Tibial artery (tissue), 4 donors: ENCODE measurements at places on chromosomes 1 and 21.

DNA sequence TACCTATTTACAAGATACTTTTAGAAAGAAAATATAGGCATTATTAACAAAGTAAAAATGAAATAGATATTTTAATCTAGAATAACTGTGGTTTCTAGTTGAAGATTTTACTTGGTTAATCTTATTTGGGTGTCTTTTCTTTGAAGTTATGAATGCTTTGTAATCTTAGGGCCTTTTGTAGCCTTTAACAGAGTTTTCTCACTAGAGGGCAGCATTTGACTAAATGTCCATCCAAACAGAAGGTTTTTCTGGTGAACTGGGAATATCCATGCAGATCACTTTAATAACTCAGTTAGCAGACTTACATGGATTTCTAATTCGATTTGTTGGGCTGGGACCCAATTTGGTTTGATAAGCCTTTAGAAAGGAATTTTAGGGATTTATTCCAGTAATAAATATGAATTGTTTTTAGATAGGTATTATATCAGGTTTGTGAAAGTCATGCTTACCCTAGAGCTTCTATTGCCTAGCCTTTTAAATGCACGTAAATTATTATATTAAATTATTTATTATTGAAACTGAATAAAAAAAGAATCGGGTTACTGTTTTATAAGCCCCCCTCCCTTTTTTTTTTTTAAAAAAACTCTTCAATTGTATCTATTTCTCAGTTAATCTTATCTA is 119.7 kb downstream of the ZNF326 start:
- H3K36me3 ChIP-seq, result no peaks in the 10 kb centered on the region
- H3K4me1 ChIP-seq, result no peaks in the 10 kb centered on the region
- DNase-seq, result no peak
- H3K27ac ChIP-seq, result no peak overlapping the region

GRCh38 chr1:14794136-14794768 is 195.8 kb downstream of the KAZN start:
- no peak overlapping the region for H3K4me3 ChIP-seq

DNA sequence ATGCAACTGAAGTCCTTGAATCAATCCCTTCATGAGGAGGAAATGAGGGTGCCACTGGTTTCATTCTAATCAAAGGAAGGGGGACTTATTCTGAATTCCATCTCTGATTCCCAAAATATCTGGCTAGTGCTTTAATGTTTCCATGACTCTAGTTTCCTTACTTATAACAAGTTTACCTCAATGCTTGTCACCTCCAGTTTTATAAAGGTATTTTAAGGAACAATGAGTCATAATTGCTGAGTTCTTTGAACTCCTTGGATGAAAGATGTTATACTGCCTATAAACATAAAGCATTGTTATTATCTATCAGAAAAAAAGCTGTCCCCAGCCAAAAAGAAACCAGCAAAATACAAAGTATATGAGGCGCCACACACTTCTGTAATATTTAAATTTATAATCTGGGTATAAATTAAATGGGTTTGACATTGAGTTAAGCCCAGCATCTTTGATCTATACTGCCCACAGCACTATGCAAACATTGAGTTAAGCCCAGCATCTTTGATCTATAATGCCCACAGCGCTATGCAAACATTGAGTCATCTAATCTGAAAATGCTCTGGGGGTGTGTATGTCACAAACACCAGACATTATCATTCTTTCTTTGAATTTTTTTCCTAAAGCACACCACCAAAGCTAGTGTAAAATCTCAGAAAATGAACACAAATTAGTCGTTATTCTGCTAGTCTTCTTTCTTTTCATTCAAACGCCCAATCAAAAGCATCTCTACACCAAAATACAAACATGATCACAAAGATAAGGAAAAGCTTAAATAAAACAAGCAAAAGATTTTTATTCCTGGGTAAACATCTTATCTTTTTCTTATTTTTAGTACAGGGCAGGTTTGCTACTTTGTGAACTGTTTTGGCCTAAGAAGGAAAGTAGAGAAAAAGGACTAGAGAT is 11.5 kb upstream of the CXADR start:
- no peaks in the 10 kb centered on the region for H3K27me3 ChIP-seq
- no peak overlapping the region for H3K4me3 ChIP-seq
- no peaks in the 10 kb centered on the region for H3K36me3 ChIP-seq
- H3K27ac ChIP-seq, result no peak overlapping the region
- no peaks in the 10 kb centered on the region for H3K4me1 ChIP-seq
- no peak for DNase-seq

GRCh38 chr1:30603081-30603858 is 120.1 kb downstream of the MATN1 start:
- no peak overlapping the region for H3K4me3 ChIP-seq
- H3K4me1 ChIP-seq, result no peaks in the 10 kb centered on the region
- H3K27ac ChIP-seq, result no peak overlapping the region
- DNase-seq, result no peak
- no peaks in the 10 kb centered on the region for H3K36me3 ChIP-seq

GRCh38 chr1:163161841-163162240 is 40.9 kb downstream of the RGS5 start:
- peaks cover 9% of the 10 kb centered on the region for H3K36me3 ChIP-seq
- H3K27ac ChIP-seq, result peak overlapping the region; percentile 60
- no peaks in the 10 kb centered on the region for H3K27me3 ChIP-seq
- no peak overlapping the region for H3K4me3 ChIP-seq
